ENCODE measurements at places on chromosomes 1 and 21.

GRCh38 chr1:58038574-58038973 is 508.0 kb downstream of the OMA1 start:
- DNase-seq = no peak

- no peak for DNase-seq
Measured at GRCh38 chr1:104125266-104125665, 375.6 kb downstream of the AMY1C start.

DNA sequence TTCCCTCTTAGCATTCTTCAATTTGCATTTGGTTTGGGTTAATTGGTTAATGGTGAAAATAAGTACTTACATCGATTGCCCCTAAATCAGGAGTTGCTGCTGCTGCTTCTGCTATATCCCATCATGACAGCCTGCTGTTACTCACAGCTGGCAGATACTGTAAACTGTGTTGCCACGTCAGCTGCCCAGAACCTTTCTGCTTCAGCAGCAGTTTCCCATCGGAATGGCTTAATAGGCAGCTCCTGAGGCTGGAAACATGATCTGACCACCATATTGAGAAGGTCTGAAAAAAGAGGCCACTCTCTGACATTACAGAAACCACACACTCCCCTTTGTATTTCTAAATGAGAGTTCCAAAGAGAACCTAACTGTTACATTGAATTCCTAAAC is 14.3 kb upstream of the SEC16B start:
- no peak for DNase-seq

- no peak for DNase-seq
Measured at GRCh38 chr1:203590603-203591002, 36.0 kb upstream of the ATP2B4 start.

DNA sequence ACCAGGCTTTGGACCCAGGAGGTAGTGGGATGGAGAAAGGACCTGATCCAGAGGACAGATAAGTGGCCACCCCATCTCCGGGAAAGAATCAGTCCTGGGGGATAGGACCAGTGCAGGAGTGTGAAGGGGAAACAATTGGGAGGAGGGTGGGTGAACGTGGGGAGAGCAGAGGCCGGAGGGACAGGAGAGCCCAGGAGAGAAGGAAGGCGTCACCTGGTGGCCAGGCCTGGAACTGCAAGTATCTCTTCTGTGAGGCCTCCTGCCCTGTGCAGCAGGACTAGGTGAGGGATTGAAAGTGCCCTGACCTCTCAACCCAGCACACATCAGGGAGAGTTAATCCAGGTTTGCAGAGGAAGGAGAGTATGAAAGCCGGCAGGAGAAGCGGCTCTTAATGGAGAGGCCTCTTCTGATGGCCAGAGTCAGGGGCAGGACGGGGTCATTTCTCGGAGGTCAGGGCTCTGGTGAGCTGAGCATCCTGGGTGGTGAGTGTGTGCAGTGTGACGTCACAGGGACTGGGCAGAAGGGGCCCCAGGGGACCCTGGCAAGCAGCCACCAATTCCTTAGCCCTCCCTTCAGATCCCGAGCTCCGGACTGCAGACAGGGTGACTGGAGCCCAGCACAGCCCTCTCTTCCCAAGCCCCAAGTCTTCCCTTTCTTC is 9.2 kb upstream of the LAD1 start:
- peak; percentile 36 for DNase-seq

- DNase-seq = no peak
Measured at GRCh38 chr1:208117409-208117808, 126.8 kb downstream of the PLXNA2 start.

DNA sequence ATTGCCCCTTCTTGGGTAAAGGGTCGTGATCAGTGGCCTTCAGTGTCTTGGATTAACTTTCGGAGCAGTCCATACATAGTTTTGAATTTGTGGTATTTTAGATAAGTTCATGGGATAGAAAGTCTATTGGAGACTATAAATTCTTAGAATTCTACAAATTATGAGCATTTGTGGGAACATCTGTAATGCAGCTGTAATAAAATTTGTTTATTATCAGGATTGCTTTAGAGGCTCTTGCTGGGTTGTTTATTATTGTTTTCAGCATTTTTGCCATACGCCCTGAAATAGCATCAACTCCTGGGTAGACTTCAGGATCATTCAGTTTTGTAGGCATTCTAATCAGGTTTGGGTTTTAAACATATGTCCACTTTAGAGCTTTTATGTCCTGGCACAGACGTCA is 16.1 kb downstream of the LAMC1 start:
- no peak for DNase-seq

GRCh38 chr1:218771931-218772330 is 401.7 kb upstream of the LYPLAL1 start:
- no peak for DNase-seq

- DNase-seq = no peak
Measured at GRCh38 chr1:114387010-114387360, 124.0 kb downstream of the TRIM33 start.

GRCh38 chr1:27535386-27535785 is 45.4 kb upstream of the WASF2 start:
- no peak for DNase-seq

- DNase-seq = peak; percentile 10
Measured at GRCh38 chr1:184222652-184223052, 164.2 kb upstream of the C1orf21 start.

DNA sequence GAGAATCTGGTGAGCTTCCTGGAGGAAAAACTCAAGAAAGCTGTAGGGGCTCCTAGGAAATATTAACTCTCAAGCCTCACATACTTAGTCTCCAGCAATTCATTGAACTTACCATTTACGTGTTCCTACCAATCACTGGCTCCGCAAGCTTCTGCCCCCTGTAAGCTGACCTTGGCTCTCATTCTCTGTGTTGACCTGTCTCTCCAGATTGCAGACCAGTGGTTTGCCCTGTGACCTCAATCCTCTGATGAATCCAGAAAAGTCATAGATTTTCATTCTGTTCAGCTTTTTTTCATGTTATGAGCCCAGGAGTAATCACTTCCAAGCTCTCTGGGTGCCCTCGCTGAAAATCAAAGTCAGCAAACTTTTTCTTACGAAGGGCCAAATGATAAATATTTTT is 241.9 kb downstream of the DSCAM start:
- DNase-seq = no peak

- DNase-seq = no peak
Measured at GRCh38 chr1:153791648-153792253, 16.5 kb downstream of the SLC27A3 start.

- DNase-seq = no peak
Measured at GRCh38 chr1:242318140-242318539, 206.4 kb downstream of the PLD5 start.

- DNase-seq = no peak
Measured at GRCh38 chr1:2943686-2944260, 77.5 kb upstream of the ACTRT2 start.

GRCh38 chr1:184260382-184260781 is 126.4 kb upstream of the C1orf21 start:
- DNase-seq = no peak

- no peak for DNase-seq
Measured at GRCh38 chr1:183693521-183693920, 40.4 kb upstream of the APOBEC4 start.

DNA sequence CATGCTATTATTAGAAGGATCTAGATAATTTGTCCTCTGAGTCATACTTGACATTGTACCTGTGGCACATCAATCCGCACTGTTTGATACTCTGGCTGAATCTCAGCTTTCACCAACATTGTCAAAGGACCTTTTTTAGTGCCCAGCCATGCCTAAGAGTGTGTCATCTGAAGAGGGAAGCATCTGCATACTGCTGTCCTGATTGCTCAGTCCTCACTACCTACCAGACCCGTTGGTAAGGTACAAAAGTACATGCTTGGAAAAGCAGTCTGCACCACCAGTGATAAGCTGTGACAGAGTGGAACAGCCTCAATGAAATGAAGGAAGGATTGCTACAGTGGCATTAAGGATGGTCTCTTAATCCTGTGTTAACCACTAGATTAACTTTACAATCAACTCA is 17.1 kb downstream of the SYNC start:
- DNase-seq = no peak

DNA sequence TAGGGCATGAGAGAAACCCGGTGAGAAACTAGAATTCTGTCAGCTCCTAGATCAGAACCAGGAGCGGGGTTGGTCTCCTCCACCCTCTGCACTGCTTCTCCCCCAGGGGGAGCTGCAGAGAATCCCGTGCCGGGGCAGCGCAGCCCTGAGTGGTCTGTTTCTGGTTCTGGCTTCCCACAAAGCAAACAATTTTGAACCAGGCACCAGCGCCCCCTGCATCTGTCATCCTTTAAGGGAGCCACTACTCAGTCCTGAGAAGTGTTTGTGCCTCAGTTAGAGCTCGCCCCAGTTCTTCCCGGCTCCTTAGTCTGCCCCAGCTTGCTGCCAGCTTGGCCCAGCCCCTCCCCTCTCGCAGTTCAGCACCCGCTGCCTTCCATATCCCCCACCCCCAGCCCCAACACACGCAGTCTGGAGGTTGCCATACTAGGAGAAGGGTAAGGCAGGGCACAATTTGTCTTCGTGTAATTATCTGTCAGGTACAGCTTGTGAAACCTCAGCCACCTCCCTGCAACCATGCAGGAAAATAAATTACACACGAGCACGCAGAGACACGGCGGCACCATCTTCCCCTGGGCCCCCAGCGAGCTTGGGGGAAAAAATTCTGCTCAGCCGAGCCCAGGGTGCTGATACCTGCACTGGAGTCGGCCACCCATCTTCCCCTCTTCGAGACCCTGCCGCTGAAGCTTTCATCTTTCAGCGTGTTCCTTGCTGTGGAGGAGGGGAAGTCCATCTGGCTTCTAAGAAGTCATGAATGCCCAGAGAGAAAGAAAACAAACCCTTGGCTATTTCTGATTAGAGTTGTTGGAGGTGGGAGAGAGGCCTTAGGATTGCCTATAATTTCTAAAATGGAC is 62.6 kb upstream of the CD1D start:
- peak; percentile 17 for DNase-seq

DNA sequence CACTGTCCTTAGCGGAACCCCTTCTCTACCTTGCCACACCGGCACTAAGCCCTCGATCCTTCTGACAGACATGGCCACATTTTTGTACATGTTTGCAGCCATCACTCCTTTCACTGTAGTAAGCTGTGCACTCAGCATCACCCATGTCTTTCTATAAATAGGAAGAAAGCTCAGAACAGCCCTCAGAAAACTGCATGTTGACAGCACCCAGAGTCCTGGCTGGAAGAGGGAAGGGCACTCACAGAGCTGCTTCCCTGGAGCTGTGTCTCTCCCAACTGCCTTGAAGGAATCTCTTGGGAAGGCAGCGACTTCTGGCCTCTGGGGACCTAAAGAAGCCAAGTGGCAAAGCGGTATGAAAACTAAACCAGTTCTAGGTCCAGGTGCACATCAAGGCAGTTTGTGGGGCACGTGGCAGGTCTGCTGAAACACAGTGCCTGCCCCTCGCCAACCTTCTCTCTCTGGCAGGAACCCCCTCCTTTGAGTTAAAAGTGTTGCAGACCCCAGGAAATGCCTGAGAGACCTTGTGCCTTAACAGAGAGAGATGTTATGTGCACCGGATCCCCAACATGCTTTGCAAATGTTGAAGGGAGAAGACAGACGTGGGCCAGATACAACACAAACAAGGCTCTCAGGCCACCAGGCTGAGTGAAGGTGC is 41.9 kb upstream of the H6PD start:
- no peak for DNase-seq

- DNase-seq = no peak
Measured at GRCh38 chr1:111709986-111710385, 29.2 kb downstream of the INKA2 start.

GRCh38 chr1:160830321-160831153 is 32.1 kb downstream of the CD244 start:
- peak; percentile 66 for DNase-seq

DNA sequence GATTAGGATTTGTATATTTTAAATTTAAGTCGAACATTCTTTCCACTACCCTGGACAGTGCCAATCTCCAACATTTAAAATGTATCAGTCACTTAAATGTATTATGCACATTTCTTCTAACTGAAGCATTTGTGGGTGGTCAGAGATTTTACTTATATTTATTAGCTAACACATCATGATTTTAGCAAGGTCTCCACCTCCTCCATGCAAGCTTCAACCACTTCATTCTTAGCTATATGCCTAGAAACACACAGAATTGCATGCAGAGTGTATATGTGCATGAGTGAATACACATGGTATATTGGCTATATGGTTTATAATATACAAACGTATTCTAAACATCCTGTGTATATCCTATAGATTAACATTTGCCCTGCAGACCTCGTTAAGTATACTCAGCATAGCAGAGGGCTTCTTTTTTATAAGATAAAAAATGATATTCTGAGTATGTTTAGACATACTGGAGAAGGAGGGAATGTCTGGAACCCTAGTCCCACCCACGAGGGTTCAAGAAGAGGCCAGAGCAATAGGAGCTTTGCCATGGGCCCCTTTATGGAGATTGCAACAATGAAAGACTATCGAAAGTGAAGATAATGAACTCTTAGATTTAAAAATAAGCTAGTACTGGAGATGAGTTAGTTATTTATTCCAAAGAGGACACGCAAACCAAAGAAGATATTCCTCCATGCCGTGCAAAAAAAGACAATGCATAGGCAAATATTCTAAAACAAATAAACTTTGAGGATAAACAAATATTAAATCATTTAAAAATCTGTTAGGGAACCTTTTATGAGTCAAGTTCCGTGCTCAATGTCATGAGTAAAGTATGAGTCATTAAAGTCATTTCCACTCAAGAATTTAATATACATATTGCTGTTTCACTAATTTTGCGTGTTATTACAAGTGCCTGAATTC is 480.4 kb downstream of the SIPA1L2 start:
- DNase-seq = no peak
